ENCODE measurements at places on chromosomes 5 and 9. TPM values are rescaled to one million over a fixed set of nuclear protein-coding genes. Genes with fewer than 3 reads are reported as not detected.

Gene IFNA6
- total RNA-seq, result not detected

Gene FAM221B
- total RNA-seq, result not detected

Gene CDC25C
- total RNA-seq, result 4.1 TPM

Gene OLFML2A
- total RNA-seq, result 9.1 TPM

Gene SPINK13
- not detected for total RNA-seq

Gene HEMGN
- total RNA-seq, result not detected

Gene SIT1
- 2.4 TPM for total RNA-seq

Gene BASP1
- 8.0 TPM for total RNA-seq

Gene MEF2C
- 5.4 TPM for total RNA-seq

Gene CDHR2
- total RNA-seq, result 39.6 TPM

Gene BARX1
- not detected for total RNA-seq

Gene SLC36A3
- total RNA-seq, result not detected

Gene ALDH1A1
- total RNA-seq, result 184 TPM

Gene FIBCD1
- total RNA-seq, result not detected
